ENCODE measurements at places on chromosomes 5 and 9.

- no peak for DNase-seq
These were observed 56.1 kb downstream of the DOCK8 start for GRCh38 chr9:270657-271237.

DNA sequence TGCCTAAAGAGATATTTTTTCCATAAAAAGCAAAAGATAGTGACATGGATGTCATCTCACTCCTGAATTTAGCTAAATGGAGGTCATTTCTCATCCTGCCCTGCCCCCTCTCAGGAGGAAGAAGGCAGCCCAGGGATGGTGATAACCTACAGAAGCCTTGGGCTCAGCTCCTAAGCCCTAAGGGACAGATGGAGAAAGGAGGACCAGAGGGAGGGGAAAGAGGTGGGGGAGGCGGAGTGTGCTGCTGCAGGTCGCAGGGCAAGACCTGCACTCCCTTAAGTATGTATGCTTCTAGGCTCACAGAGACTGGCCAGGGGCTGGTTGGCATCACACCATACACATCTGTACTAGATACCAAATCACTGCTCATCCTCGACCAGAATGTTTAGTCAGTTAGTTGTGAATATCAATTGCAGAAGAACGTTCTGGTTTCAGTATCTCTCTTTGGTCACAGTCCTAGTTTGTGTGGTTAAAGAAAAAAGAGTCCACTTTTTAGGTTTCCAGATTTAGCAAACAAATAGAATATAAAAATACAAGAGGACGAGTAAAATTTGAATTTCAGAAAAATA lies 18.4 kb upstream of the CDKN2AIPNL start:
- DNase-seq = no peak

- DNase-seq = no peak
These were observed 13.7 kb upstream of the ARAP3 start for GRCh38 chr5:141695627-141696215.

DNA sequence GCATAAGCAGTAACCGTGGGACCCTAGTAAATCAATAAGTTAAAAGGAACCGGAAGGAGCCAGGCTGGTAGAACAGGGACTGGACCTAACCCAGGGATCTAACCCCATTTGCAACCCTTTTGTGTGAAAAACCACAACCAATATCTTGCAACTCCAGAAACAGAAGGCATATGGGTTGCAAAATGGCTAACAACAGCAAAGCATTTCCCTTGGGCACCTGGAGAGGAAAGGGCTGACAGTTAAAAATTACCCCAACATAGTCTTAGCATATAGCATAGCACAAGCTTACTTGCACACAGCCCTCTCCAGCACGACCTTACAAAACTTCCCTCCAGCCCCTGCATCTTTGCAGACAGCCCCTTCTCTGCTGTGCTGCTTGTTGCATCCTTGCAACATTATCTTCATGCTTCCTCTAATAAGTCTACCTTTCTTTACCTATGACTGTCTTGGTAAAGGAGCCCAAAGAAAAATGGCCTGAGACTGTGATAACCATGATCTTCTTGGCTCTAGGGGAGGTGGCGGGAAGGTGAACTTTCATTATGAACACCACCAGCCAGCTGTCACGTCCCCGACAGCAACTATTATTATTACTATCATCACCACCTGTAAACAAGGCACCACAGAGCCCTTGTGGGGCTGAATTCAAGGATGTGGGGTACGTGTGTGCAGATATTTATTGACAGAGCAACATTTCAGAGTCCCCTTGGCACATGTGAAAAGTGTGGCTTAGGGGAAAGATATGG lies 49.8 kb downstream of the PRRC1 start:
- no peak for DNase-seq

DNA sequence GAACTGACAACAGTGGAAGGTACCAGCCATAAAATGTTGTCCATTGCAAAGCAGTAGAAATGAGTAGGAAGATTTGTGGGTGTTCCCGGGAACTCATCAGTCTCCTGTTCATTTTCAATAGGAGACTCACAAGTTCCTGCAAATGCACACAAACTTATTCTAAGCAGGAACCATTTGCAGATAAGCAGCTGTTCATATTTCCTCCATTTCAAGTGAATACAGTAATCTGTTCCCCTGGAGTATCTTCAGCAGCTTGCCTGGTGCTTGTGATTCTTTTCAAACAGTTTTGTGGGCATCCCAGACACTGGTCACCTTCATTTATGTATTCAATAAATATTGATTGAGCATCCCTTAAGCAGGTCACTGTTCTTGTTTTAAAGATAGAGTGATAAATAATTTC lies 1315.5 kb upstream of the C9orf72 start:
- no peak for DNase-seq

- DNase-seq = no peak
These were observed 20.1 kb downstream of the RCL1 start for GRCh38 chr9:4812858-4813257.

- no peak for DNase-seq
These were observed 835.4 kb downstream of the SEMA5A start for GRCh38 chr5:8710426-8710930.

Measured in smooth muscle cell of the brain vasculature (primary cell).